ENCODE measurements at places on chromosomes 1 and 21.

GRCh38 chr1:87986130-87986866 lies 657.6 kb downstream of the LMO4 start:
- no peak for DNase-seq

- no peak for DNase-seq
Measured at GRCh38 chr21:42357307-42357706, 6.5 kb upstream of the TFF2 start.

DNA sequence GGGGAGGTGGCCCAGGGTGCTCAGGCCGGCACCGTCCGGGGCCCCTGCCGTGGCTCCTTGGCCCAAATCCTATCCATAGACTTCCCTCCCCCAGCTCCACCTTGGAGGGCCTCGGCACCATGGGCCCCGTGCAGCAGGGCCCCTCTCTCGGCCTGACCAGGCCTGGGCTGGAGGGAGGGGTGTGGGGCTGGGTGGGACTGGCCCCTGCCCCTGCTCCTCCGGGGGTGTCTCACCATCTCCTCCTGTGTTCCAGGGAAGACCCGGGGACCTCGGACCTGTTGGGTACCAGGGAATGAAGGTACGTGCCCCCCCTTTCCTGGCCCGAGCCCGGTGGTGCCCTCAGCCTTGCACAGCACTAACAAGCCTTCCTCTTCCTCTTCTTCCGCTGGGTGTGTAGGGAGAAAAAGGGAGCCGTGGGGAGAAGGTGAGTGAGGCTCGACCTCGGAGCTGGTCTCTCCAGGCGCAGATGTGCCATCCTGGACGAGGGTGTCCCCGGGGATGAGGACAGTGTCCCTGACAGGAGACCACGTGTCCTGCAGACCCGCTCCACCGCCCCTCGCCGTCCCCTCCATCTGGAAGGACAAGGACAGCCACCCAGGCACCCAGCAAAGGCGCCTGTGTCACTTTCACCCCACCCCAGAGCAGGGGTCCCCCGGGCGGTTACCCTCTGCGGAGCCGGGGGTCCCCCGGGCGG lies 7.9 kb downstream of the COL6A1 start:
- DNase-seq, result no peak

DNA sequence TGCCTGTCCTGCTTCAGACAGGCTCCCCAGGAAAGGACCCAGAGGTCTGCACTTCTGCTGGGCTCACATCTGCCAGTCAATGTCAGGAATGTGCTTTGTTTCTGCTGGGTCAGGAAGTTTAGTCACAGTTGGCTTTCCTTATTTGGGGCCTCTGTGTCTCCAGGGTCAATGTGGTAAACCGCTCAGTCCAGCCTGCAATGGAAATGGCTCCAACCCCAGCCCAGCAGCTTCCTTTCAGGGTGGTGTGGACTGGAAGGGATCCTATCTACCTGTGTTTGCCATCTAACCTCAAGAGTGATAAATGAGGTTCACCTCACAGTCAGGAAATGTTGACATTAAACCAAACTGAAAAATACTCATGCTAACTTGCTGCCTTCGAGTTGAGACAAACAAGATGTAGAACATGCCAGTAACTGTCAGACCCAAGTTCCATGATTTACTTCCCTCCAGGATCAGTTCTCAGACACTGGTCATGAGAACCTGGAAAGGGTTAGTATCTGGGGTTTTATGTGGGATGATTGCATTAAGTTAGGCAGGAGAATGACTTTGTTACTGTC lies 20.3 kb downstream of the ENO1 start:
- no peak for DNase-seq

- no peak for DNase-seq
Measured at GRCh38 chr1:112454316-112454715, 54.4 kb upstream of the WNT2B start.

DNA sequence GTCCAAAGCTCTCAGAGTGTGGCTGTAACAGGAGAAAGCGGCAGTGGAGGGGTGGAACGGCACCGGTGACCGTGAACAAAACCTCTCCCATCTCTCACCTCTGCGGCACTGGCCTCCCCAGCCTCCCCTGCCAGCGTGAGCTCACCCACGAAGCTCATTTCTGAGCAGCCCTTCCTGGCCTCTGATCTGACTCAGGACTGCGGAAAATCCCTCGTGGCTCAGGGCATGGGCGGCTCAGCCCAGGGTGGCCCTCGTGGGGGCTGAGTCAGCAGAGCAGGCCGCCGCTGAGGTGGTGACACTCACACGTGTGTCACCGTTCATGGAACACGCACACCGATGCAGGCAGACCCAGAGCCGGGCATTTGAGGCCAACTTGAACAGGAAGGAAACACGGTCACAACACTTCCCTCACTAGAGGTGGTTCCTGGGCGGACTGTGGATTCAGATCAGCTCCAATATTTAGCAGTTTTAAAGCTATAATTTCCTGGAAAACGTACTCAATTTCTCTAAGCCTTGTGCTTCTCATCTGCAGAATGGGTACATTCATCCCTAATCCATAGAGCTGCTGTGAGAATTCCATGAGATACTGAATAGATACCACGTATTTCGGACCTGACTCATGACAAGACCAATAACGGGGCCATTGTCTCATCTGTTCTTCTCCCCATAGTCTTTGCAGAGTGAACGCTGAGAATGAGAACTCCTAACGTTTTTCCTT lies 115.0 kb upstream of the TMPRSS2 start:
- DNase-seq, result no peak

- peak; percentile 73 for DNase-seq
Measured at GRCh38 chr1:116168277-116169032, 57.3 kb downstream of the MAB21L3 start.

DNA sequence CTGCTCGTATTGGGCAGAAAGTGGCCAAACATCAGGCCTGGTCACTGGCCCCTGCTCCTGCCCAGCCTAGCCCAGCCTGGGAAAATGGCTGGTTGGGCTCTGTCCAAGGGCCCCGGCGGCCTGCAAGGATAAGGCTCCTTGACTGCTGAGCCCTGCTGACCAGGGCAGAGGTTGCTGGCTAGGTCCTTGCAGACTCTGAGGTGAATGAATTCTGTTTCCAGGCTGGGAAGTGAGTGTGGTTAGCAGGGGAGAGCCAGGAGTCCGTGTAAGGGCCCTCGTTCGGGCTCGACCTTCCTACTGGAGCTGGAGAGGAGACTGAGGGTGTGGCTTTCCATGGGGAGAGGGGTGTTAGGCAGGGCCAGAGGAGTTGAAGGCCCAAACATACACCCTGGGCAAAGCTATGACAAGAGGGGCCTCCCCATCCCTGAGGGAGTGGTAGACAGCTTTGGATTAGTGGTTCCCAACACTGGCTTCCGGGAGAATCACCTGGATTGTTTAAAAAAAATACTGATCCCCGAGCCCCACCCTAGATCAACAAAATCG lies 20.6 kb downstream of the CSF1 start:
- no peak for DNase-seq

GRCh38 chr1:206770531-206771337 lies at the start of gene IL19:
IL19 (plus strand) TSS chr1:206770773; CDS start chr1:206836663, 65,890 bp downstream.
- DNase-seq, result no peak

GRCh38 chr1:116255486-116256285 lies 117.4 kb upstream of the ATP1A1 start:
- DNase-seq, result no peak

Measured in stimulated activated CD8-positive, alpha-beta memory T cell treated with anti-CD3 and anti-CD28 coated beads, Interleukin-7, amount 100 ng/mL, for 24 hours (primary cell).